ENCODE measurements at places on chromosomes 4 and X.

DNA sequence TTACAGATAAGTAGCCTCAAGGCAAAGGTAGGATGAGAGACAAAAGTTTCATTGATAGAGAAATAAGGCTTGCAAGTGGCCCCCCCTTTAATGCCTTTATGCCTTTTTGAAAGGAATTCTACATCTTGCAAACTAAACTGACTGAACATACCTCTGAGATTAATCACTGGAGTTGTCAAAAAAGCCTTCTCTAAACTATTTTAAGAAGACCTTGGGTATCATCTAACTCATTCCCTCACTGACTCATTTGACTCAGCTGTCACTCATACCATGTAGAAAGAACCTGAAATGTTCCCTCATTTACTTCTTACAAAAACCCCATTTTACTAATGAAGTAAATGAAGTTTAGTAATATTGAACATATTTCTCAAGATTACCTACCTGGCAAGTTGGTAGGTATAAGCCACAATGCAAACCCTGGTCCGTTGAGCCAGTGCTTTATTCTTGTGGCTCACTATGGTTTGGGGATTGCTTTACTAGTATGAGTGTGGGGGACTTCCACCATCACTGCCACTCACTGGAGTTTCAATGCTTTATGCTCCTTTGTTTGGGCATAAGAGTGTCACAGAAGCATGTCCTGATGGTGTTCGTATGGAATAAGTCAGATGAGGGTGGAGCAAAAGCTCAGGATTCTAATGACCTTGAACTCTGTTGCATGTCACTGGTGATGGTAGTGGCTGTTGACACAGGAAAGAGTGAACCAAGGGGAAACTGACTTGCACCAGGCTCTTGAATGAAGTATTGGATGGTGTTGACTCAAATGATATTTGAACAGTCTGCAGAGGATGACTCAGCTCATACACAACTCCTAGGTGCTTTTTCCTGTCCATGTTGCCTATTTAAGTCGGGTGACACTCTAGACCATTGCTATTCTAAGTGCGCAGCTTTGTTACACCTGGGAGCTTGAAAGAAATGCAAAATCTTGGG is 305.5 kb upstream of the EMCN start:
- DNase-seq, result peak; percentile 71

- peak; percentile 16 for DNase-seq
Measured at GRCh38 chr4:112423591-112423990, 92.4 kb downstream of the NEUROG2 start.

DNA sequence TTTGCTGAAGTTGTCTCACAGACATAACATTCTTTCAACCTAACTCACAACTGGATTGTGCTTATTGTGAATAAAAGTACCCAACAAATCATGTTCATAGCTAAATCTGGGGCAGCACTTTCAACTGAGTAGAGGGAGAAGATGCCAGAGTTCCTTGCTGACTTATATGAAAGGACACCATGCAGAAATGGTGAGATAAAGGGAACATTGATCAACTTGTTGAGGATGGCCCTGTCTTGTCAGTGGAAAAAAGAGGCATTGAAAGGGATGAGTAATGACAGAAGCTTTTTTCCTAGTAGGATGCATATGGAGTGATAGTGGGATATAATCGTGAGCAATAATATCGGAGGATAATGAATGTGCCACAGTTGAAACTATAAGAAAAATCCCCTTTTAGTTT is 221.7 kb downstream of the ARHGAP24 start:
- DNase-seq, result no peak

DNA sequence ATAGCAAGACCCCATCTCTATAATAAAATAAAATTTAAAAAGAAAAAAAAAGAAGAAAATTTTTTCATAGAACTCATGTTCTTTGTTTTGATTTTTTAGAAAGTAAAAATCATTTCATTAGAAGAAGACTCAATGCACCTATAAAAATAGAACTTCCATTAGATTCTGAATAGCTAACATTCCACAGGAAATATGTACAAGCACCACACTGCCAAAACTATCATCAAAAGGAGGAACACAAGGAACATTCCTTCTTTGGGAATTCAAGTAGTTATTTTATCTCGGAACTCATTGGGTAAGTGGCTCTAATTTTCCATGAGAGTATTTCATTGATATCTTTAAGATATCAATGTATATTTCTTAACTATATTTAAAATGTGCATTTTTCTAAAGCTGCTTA is 157.6 kb downstream of the CAMK2D start:
- DNase-seq, result no peak

GRCh38 chr4:127889903-127890302 is 9.2 kb downstream of the PLK4 start:
- peak; percentile 31 for DNase-seq

DNA sequence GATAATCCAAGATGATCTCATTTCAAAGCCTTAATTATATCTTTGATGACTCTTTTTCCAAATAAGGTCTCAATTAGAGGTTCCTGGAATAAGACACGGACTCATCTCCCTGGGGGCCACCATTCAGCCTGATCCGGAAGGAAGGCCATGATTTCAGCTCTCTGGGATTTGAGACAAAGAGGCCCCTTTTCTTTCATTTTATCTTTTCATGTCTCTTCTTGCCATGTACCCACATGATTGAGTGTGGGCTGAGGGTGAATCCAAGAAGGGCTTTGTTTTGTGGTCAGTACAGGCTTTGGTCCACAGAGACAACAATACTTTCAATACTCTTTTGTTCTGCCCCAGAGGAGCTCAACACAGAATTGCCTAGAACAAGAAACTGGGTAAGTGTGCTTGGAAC is 261.2 kb downstream of the TRIML1 start:
- DNase-seq, result no peak

GRCh38 chr4:134668237-134668636 is 466.6 kb upstream of the PABPC4L start:
- DNase-seq, result no peak

DNA sequence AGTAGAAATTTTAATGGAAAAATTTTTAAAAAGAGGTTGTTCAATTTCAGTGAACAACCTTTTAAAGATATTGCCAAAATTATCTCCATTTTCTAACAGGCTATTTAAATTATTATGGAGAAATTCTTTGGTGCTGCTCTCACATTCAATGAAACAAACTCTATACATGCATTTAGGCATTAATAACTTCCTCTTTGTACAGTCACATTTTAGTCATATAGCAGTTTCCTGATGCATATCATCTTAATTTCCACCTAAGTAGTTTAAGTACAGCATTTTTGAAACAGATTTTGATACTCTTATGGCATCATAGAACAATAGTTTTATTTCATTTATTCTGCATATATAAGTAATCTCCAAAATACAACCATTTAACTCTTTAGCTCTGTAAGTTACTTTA is 500.1 kb downstream of the STPG2 start:
- DNase-seq, result no peak

DNA sequence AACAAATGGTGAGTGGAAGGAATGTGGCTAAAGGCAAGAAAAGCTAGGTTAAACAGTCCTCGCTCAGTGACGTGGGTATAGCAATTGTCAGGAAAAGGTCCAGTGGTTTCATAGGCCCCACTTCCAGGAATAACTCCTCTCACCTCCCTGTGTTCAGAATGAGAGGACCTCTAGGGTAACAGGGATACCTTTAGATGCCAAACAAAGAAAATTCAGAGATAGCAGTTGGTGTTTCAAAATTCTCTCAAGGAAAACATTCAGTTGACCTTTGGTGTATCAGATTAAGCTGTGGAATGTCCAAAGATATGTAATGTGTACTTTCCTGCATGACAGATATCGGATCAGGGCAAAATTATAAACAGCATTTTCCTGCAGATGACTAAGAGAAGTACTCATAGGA is 155.9 kb downstream of the ARHGAP6 start:
- DNase-seq, result peak; percentile 82

DNA sequence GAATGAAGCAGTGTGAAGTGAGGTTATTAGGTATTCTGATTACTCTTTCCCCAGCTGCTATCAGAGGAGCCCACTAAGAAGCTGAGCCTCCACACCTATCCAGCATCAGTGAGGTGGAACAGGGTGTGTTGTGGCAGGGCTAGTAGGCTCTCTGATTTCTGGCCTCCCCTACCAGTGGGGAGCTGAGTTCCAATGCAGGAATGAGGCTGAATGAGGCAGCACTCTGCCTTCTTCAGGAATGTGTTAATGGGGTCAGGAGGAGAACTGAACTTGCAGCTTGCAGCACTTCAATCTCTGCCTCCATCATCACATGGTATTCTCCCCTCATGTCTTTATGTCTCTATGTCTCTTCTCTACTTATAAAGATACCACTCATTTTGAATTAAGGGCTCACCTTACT is 26.9 kb downstream of the SOX3 start:
- no peak for DNase-seq

DNA sequence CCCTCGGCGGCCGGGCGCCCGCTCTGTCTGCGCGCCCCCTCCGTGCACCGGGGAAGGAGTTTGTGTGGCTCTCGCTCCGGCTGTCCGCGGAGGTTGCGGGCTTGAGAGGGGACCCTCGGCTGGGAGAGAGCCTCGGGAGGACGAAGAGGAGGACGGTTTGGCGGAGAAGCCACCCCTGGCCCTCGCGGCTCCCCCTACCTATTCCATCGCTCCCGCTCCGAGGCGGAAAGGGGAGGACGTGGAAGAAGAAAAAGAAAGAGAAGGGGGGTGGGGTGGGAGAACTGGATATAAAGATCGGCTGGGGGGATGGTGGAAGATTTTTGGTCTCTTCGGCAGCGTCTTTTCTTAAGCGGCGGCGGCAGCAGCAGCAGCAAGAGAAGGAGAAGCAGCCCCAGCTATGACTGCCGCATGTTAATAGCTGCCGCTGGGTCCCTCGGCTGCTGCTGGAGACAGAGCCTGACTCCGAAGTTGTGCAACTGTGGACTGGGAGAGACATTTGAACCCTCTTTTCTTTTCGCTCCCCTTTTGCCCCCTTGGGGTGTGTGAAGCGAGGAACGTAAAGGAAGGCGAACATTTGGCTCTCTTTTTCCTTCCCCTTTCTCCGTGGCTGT is 895 bp downstream of the ADGRL3 start:
- DNase-seq, result peak; percentile 23

- no peak for DNase-seq
Measured at GRCh38 chr4:173852775-173853174, 322.7 kb upstream of the HAND2 start.

GRCh38 chr4:122668241-122668640 is 47.4 kb upstream of the IL21 start:
- peak; percentile 77 for DNase-seq

DNA sequence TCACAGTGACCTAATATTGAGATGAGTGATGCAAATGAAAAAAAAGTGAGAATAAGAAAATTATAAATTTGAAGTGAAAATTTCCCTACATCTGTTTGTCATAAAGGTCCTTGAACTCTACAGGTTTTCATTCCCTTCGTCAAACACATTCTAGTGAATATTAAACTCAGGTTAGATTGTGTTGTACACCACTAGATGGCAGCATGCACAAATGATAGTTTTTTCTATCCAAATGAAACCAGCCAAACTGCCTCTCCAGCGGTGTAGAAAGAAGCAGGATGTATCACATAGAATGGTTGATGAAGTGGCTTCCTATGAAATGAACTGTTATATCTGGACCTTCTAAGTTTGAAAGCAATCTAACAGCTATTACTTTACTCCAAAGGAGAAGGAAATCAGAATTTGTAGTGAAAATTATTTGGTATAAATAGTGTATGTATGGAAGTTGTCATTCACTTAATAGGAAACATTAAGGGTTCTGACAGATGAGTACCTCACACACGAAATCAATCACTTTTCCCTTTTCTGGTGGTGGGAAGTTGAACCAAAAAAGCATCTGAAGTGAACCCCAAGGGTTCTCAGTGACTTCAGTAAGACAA is 382.7 kb downstream of the UNC5C start:
- peak; percentile 68 for DNase-seq

- DNase-seq, result no peak
Measured at GRCh38 chr4:38202242-38202641, 242.0 kb downstream of the PTTG2 start.

DNA sequence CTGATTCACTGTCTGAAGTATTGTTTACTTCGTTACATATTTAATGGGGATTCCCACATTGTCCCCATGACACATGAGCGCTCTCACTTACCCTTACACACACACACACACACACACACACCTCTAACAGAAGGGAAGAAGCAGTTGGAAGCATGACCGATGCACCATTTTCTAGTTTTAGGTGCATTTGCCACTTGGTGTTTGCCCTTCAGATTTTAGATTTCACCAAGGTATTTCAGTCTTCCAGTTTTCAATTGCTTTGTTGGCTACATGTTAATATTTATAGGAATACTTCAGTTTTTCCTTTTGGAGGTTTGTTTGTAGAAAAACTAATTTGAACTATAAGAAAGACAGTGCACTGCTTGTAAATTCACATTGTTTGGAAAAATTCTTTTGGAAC is 3.1 kb downstream of the POU4F2 start:
- no peak for DNase-seq

GRCh38 chrX:19772096-19772821 is 115.1 kb downstream of the SH3KBP1 start:
- peak; percentile 47 for DNase-seq

GRCh38 chr4:2688697-2689096 is 67.4 kb downstream of the TNIP2 start:
- DNase-seq, result no peak

DNA sequence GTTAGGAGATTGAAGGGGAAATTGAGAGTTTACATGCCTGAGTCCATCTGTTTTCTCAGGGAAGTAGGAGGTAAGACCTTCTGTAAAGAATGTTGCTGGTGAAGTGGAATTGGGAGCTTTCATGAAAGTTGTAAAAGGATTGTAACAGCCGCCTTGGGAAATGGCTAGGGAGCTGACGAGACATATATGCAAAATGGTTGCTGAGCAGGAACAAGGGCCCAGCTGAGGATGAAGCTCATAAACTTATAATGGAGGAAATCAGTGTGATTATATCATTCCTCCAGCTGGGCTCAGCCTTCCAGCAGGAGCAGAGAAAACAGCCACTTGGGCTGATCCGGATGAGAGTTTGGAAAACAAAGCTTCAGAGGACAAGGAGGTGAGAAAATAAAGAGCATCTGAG is 208.7 kb downstream of the MAPK10 start:
- DNase-seq, result no peak

DNA sequence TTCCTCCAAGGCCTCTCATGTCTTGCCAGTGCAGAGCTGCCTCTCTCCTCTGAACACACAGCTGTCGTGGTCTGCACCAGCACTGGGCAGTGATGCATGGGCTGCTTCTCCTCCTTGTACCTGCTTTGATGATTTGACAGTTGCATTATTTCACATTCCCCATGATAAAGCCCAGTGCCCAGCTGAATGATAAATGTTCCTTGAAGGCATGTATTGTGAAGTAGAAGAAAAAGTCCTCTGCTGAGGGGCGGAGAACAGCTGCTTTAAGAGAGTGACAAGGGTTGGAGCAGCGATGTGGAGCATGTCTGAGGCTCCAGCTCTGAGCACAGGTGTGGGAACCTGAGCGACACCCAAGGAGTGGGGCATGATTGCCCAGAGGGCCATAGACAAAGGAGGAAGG is 21.1 kb upstream of the TRIM2 start:
- no peak for DNase-seq

- DNase-seq, result no peak
Measured at GRCh38 chr4:4992833-4993232, 26.4 kb downstream of the CYTL1 start.

GRCh38 chr4:115287426-115287825 is 174.0 kb upstream of the NDST4 start:
- DNase-seq, result no peak

All from iris pigment epithelial cell (primary cell).